ENCODE measurements at places on chromosomes 4 and X.

- no peak for DNase-seq
Observed at GRCh38 chr4:145540235-145540634, 58.6 kb downstream of the SMAD1 start.

- DNase-seq = no peak
Observed at GRCh38 chr4:88803600-88804096, 106.0 kb upstream of the NAP1L5 start.

- DNase-seq = peak; percentile 54
Observed at GRCh38 chrX:153862369-153863250, 23.4 kb downstream of the L1CAM start.

- DNase-seq = no peak
Observed at GRCh38 chr4:86452422-86452891, 92.6 kb upstream of the MAPK10 start.

- DNase-seq = no peak
Observed at GRCh38 chr4:144948009-144948408, 150.0 kb downstream of the ANAPC10 start.

- DNase-seq = no peak
Observed at GRCh38 chrX:38750551-38750950, 50.7 kb upstream of the MID1IP1 start.
